Kasumi-1 (cell line): ENCODE measurements at places on chromosomes 6 and 20.
A peak's percentile ranks its signal among the peaks of the same experiment; 100 is the strongest.

DNA sequence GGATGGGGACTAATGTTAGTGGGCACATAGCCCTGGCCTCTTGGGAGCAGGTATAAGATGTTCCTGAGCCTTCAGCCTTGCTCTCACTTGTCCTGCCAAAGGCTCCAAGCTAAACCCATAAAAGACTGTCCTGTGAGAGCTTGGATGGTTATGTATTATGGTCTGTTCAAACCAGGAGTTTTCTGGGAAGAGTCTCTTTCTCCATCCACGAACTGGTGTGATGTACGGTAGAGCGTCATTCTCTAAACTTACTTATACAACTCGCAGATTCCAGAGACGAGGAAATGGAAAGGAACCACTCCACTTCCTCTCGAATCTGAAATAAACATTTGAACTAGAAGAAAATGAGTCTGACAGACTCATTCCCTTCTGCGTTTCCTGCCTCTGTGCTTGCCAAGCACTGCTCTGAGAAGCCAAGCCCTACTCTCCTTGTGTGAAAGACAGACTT is 5.3 kb downstream of the SOBP start:
- DNase-seq = no peak

DNA sequence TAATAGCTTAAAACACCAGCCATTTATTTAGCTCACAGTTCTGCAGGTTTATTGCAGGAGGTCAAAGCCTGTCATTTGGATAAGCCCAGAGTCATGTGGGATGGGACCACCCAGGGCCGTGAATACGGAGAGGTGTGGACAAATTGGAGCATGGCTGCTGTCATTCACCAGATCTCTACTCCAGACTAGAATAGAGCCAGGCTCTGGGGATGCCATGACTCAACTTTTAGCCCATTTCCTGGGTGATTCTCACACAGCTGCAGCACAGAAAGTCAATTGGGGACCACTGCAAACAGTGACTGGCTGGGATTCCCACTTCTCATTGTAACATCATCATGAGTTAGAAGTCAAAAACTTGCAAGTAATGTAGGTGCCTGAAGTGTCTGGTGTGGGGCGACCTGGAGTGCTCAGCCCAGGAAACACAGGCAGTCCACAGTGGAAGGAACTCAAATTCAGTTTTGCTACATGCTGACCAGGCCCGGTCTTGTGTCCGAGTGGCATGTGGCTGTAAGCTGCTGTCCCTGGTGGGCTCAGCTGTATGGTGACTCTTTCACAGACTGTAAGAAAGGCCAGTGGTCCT is 174.3 kb downstream of the SCP2D1 start:
- no peak for DNase-seq

GRCh38 chr6:102501615-102502014 is 1108.1 kb downstream of the GRIK2 start:
- no peak for DNase-seq

DNA sequence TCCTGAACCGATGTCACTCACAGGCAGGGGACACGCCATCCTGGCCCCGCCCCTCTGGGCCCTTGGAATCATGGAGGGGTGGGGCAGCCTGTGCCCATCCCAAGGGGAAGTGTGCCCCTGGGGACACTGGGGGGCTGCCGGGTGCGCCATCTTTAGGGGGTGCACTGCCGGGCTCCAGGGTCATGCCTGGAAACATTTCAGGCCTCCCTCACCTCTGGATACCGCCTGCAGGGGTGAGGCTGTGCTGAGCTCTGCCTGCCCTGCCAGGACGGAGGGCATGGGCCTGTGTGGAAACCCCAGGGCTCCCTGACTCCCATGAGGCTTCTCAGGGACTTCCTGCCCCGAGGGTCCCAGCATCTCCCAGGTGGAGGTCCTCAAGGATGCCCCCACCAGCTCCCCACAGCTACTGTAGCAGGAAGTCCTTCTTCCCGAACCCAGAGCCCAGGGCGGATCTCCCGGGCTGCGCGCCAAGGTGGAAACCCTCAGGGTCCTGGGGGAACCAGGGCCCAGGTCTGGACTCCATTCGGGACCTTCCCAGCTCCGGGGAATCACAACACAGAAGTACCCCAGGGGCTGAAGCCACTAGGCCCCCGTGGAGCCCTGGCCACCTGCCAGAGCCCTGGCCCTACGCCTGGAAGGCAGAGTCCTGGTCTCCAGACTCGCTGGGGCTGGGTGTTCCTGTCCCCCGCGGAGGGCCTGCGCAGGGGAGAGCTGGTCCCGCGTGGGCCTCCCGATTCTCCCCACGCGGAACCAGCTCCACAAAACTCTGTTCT is 15.6 kb downstream of the CHRNA4 start:
- DNase-seq = no peak

DNA sequence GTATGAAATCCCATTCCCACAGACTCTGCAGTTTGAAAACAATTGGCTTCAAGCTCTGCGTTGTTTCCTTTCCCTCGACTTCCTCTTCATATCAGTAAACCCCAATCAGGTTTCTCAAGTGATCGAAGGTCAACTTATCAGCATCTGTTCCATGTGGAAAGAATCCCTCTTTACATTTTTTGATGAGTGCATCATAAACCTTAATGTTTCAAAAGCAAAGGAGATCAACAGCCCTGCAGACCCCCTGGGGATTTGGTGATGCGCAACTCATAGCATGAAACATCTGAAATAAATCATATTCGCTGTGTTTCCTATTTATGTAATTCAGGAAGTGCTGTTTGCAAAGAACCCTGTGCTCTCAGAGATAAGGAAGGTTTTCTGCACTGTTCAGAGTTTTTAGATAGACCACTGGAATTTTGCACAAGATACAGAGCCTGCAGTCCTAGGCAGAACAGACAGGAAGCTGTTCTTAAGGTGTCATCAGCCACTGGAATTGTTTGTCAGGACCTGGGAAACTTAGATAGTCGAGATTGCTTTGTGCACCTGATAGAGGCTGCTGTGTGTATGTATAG is 216.0 kb downstream of the HIVEP2 start:
- DNase-seq = peak; percentile 61

- no peak for DNase-seq
Observed at GRCh38 chr6:97909380-97909779, 626.4 kb upstream of the MMS22L start.
